ENCODE measurements at places on chromosomes 7 and 10.

DNA sequence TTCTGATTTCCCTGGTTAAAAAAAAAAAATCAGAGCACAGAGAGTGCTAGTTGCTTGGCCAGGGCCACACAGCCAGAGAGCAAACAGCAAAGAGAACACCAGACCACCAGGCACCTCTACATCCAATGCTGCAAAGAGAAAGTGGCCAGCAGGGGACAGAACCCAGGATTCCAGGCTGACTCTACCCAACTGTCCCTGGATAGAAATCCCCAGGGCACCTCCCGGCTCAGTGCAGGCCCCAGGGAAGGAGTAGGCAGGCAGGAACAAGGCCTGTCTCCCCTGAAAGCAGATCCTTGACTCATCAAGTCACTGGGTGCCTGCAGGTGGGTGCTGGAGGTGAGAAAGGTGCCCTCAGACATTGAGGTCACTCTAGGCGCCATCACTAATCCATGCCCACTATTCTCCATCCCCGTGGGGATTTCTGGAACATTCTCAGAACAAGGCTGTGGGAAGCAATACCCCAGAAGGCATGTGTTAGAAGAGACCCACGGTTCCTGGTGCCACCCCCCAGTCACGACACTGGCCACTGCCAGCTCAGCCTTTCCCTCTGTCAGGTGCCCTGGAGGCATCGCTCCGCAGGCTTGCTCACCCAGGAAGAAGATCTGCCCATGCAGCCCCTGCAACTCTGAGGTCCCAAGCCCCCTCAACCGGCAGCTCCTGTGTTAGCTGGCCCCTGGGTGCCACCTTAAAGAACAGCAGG is 154.8 kb downstream of the GRID1 start:
- DNase-seq, result no peak

- no peak for DNase-seq
Observed at GRCh38 chr7:142838461-142839213, 16.2 kb upstream of the EPHB6 start.

DNA sequence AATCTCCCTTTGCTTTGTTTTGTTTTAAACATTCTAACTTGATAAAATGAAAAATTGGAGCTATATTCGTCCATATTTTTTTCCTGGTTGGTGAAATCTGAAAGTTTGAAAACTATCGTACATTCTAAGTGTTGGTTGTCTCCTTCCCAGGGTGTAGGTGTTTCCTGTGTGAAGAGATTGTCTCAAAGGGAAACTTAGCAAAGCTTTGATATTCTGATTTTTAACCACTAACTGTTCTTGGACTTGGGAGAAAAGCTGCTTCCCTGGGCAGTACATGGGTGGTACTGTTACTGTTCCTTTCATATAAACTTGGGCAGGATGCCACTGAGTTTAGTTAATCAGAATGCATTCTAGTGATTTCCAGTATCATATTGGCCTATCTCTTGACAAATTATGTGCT is 253.5 kb upstream of the LRGUK start:
- no peak for DNase-seq

- no peak for DNase-seq
Observed at GRCh38 chr7:54757711-54758110, 1.3 kb downstream of the SEC61G start.

DNA sequence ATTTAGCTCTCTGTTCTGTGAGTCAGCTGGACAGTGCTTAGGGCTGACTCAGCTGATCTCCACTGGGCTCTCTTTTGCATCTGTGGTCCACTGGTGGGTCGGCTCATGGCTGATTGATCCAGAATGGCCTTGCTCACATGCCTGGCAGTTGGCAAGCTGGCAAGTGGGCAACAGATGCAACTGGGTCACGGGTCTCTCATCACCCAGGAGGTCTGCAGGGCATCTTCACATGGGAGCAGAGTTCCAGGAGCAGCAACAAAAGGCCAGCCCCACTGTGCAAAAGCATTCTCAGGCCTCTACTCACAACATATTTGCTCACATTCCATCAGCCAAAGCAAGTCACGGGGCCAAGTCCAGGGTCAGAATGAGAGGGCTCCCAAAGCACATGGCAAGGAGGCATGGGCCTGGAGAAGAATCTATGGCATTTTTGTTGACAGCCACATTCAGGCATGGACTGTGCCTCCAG is 98.8 kb downstream of the OAT start:
- DNase-seq, result no peak

- DNase-seq, result no peak
Observed at GRCh38 chr7:90842430-90842788, 246.3 kb downstream of the CDK14 start.

DNA sequence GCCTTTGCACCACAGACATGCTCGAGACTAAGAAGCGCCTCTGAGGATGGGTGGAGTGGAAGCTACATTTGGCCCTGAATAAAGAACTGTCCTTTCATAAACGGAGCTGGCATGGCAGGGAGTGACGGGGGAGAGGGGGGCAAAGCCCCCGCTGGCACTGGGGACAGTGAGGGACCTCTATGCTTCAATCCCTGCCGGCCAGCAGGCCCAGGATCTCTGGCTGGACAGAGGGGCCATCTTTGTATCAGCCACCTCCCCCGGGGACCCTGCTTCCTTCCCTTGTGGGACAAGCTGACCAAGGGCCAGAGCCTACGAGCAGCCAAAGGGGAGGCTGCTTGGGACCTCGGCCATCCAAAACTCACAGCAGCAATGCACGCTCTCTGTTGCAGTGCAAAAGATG is 28.2 kb upstream of the ECHDC3 start:
- no peak for DNase-seq

DNA sequence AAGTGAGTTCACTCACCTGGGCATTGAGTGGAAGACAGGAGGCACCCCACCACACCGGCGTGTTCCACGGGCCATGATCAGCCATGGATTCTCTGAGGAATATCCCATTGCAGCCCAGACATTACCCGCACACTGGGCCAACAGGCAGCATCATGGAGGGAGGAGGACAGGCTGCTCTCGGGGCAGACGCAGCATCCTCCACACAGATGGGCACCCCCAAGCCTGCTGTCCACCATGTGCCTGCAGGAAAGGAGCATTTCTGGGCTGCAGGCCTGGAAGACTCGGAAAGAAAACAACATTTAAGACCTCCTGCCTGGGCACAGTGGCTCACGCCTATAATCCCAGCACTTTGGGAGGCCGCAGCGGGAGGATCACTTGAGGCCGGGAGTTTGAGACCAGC is 71.0 kb upstream of the SH2B2 start:
- DNase-seq, result no peak

GRCh38 chr7:127287133-127287532 is 34.4 kb upstream of the GRM8 start:
- DNase-seq, result no peak

DNA sequence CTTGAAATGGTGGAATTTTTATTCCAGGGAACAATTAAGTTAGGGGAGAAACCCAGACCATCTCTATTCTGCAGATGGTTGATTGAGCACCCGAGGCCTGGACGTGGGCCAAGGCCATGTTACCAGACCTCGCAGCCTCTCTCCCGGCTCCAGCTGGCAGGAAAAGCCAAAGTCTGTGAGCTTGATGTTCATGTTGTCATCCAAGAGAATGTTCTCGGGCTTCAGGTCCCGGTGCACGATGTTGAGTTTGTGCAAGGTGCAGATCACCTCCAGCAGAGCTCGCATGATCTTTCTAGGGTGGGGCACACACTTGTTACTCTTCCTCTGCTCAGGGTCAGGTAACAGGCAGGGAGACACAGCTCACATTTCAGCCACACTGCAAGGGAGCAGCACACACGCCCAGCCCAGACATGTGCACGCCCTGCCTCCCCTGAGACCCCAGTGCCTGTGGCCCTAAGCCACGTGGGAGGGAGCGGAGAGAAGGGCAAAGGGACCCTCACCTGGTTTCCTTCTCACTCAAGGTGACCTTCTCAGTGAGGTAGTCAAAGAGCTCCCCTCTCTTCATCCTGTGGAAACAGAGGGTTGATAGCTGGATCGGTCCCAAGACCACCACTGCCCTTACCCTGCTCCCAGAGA is 9.5 kb downstream of the PHKG1 start:
- DNase-seq, result no peak

GRCh38 chr7:151168003-151168786 is 701 bp upstream of the GBX1 start:
- peak; percentile 69 for DNase-seq

- no peak for DNase-seq
Observed at GRCh38 chr7:158449942-158450341, 137.7 kb downstream of the PTPRN2 start.

DNA sequence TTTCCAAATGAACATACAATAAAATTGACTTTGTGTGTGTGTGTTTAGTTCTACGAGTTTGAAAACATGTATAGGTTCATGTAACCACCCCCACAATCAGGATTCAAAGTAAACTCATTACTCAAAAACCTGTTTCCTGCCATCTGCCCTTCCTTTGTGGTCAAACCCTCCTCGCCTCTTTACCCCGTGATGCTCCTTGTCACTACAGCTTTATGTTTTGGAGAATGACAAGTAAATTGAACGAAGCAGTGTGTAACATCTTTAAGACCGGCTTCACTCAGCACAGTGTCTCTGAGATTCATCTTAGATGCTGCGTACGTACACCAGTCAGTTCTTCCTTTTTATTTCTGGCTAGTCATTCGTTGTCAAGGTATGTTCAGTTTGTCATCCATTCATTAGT is 54.6 kb upstream of the MKI67 start:
- DNase-seq, result peak; percentile 5

DNA sequence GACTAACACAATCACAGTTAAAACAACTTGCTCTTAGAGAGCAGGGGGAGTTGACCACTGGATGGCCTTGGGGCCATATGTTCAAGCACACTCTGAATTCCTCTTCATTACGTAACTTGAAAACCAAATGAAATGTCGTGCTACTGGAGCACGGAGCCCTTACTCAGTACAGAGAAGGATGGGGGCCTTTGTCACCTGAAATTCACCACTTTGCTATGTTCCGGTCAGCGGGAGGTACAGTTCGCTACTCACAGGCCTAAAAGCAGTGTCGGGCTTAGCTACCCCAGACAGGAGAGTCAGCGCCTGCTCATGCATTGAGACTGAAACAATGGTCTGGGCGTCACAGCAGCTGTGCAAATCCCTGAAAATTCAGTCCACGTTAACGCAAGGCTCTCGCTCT is 39.6 kb downstream of the GLI3 start:
- DNase-seq, result no peak

GRCh38 chr10:114394531-114394930 is 9.8 kb downstream of the AFAP1L2 start:
- DNase-seq, result no peak

DNA sequence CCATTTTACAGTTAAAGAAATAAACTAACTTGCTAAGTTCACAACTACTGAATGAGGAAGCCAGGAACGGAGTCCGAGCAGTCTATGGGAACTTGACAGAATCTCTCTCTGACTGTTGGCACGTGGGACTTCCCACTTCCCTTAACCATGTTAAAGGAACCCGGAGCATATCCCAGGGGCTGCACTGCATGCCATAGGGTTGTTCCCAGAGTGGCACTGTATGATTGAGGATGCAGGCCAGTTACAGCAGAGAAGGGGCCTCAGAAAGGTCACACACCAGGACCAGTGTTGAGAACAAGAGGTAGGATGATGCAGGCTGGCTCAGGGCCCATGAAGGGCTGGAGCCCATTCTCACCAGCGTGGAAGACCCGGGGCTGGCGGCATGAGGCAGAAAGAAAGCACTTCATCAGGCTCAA is 201.8 kb downstream of the NSUN6 start:
- DNase-seq, result no peak

- DNase-seq, result no peak
Observed at GRCh38 chr7:2076649-2077064, 156.1 kb downstream of the MAD1L1 start.

DNA sequence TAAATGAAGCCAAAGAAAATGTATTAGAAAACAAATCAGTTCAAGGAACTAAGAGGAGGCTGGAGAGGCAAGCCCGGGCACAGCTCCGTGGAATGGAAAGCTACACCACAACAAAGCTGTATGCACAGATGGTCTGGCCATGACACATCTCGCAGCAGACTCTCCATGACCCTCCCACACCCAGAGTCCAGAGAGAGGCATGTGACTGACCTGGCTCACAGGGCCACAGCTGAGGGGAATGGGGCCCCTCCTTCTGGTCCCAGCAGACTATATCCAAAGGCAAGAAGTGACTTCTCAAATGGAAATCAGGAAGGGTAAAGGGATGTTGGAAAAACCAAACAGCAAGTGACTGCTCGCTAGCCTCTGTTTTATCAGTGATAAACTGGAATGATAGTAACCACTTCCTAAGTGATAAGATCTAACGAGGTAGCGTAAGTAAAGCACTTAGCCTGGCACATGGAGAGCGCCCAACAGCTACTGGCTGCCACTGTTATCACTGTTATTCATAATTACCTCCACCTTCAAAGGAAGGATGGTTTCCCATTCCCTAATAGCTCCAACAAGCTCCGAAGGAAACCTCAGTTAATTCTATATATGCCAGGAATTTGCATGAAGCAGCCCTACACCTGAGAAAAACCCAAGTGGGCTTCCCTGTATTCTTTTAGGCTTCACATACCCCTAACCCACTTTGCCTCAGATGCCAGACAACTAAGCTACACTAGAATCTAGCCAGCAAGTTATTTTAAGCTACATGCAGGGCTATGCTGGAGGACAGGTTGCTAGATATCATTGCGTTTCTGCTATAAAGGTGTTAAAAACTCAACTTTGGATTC is 8.4 kb downstream of the OSBPL3 start:
- DNase-seq, result no peak

GRCh38 chr10:118633786-118634185 is 38.3 kb upstream of the PRLHR start:
- DNase-seq, result no peak

DNA sequence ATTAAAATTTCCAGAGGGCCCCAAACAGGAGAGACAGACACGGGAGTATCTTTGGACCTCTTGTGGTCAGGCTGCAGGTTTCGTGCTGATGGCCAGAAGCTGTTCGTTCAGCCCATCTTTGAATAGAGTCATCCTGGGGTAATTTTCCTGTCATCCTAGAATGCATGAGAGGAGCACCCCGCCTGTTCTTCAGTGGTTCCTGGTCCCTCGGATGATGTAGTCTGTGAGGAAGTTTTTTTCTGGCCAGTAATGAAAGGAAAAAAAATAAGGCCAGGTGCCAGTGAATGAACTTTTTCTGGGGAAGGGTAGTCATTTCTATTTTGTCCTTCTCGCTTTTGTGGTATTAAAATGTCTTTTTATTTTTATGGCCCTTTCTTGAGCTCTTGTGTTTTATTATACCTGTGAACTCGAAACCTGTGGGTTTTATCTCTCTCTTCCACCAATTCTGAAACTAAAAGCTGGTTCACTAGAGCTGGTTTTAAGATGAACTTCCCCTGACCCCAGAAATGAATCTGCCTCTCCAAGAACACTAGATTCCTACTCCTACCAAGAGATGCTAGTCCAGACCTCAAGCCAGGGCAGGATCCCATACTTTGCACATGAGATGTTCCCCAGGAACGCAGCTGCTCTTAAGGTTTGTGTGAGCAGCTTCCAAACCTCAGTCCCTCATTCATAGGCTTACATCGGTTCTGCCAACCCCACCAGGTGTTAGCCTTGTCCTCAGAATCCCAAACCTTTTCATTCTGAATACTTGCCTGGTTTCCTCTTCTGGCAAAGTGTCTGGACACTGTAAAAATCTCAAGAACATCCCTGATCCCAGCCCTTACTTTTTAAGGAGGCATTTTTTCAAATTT is 15.4 kb upstream of the MEST start:
- no peak for DNase-seq

All from stimulated activated CD4-positive, alpha-beta T cell treated with anti-CD3 and anti-CD28 coated beads, Interleukin-4, amount 100 ng/mL, for 1 hour (primary cell).